Stimulated activated CD8-positive, alpha-beta memory T cell treated with anti-CD3 and anti-CD28 coated beads, Interleukin-4, amount 100 ng/mL, for 24 hours (primary cell): ENCODE measurements at places on chromosomes 2 and 18.

- no peak for DNase-seq
Measured at GRCh38 chr2:238879621-238880377, 31.9 kb downstream of the TWIST2 start.

- no peak for DNase-seq
Measured at GRCh38 chr2:162509288-162509968, 165.5 kb downstream of the GCA start.

GRCh38 chr2:82256983-82257632 lies 1952.6 kb upstream of the LRRTM1 start:
- no peak for DNase-seq

DNA sequence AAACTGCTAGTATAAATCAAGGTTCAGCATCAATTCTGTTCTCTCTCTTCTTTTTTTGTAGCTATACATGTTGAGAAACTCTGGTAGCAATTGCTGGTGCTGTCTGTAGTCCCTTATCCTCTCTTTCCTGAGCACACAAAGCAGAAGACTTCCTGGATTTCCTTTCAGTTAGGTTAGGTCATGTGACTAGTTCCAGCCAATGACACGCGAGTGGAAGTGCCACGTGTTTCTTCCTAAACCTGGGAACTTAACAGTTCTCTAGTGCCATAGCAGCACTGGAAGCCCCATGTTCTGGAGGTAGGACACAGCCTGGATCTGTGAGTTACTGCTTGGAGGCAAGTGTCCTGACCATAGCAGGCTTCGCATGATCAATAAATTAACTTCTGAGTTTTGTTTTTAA lies 125.9 kb downstream of the PLA2R1 start:
- DNase-seq = no peak

DNA sequence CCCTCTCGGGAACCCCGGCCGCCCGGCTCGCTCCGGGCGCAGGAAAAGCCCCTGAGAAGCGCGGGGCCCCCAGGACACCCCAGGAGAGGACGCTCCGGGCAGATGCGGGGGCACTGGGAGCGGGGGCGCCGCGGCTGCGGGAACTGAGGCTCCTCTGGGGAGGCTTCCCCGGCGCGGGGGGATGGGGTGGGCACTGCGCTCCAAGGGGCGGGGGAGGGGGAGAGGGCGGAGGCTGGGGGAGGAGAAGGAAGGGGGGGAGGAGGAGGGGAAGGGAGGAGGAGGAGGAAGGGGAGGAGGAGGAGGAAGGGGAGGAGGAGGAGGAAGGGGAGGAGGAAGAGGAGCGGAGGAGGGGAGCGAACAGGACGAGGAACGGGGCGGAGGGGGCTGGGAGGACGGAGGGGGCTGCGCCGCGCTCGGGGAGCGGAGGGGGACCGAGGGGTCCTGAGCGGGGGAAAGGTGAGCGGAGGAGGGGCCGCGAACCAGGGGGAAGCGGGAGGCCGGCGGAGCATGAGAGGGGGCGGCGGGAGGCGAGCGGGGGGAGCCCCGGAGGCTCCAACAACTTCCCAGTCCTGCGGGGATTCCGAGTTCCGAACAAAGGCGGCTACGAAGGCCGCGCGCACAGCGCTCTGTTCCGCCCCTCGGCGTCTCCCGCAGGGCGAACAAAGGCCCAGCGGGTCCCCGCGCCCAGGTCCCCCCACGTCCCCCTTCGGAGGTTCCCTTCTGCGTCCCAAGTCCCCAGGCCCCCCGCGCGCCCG lies 742 bp downstream of the PXDN start:
- DNase-seq = no peak

GRCh38 chr2:179513181-179513580 lies 248.5 kb upstream of the SESTD1 start:
- DNase-seq = no peak

- DNase-seq = no peak
Measured at GRCh38 chr2:201930831-201931230, 102.8 kb upstream of the FZD7 start.

- no peak for DNase-seq
Measured at GRCh38 chr2:39524061-39524460, 87.0 kb upstream of the MAP4K3 start.

GRCh38 chr2:219290381-219291171 lies 11.4 kb downstream of the DNAJB2 start:
- DNase-seq = no peak

- no peak for DNase-seq
Measured at GRCh38 chr2:29063056-29063455, 11.3 kb downstream of the PCARE start.

- DNase-seq = peak; percentile 26
Measured at GRCh38 chr18:32049393-32050171, 31.0 kb downstream of the RNF125 start.

- DNase-seq = no peak
Measured at GRCh38 chr2:98926601-98927000, 9.4 kb downstream of the CRACDL start.

- DNase-seq = no peak
Measured at GRCh38 chr18:68915061-68915460, 117.2 kb downstream of the CCDC102B start.

GRCh38 chr2:230676546-230676945 lies 36.1 kb upstream of the CAB39 start:
- no peak for DNase-seq

DNA sequence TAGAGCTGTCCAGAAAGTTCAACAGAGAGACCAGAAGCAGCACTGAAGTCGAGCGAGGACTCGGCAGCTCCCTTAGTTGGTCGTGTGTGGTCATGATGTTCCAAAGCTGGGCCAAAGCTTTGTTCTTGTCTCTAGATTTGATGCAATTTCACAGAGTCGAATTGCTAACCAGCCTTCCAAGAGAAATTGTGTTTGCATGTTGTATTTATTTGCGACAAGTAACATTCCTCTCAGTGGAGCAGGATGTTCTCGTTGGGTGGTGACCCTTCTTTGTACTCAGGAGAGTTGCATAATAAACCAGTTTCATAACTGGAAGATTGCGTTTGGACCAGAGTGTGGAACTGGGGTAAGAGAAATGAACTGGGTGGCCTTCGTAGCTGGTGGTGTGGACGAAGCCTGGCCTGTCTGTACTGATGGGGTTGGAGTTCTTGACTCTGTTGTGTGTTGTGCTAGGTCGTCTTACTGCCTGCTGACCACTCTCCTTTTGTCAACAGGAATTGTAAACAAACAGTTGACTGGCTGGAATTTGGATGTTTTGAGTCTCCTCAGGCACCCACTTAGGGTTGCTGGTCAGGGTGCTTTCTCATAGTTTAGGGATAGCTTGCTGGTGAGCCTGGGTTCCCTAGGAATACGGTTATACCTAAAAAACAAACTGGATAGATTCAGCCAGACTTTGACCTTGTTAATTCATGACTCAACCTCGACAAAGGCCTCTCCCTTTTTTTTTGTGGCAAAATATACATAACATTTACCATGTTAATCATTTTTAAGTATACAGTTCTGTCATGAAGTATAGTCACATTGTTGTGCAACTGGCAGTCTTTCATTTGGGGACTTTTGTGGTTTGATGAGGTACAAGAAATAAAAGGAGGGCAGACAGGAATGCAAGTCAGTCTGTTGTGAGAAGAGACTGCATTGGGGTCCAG lies 28.9 kb upstream of the TOGARAM2 start:
- DNase-seq = no peak

DNA sequence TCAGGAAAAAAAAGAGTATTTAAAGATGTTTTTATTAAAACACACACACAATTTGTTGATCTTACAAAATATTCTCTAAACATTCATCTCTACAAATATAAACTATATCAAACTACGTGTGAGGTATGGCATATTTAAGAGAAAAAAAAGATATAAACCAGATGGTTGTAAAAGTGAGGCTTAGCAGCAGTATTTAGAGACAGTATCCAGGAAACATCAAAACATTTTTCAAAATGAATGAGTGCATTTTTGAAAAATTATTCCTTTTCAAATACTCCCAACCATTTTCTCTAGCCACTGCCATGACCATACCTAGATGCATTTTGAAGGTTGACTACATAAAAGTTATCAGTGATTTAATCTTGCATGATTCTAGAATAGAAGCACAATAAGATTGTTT lies 38.2 kb upstream of the RAB27B start:
- DNase-seq = no peak

GRCh38 chr2:183903026-183903425 lies 695.3 kb upstream of the ZNF804A start:
- DNase-seq = no peak

DNA sequence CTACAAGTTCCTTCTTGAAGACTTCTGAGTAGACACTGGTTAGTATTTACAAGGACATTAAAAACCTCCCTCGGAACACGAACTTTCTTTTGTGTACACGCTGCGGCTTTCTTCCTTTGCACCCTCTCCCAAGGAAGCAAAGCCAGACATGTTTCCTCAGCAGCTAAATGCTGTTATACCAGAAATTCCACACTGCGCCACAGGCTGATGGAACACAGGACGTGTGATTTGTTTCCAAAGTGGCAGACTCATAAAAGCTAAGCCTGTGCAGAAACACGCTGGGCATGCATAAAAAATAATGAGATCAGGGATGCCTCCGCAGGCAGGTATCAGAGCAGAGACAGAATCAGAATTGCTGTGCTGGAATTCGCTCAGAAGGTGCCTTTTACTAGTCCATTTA lies 73.0 kb upstream of the RGPD5 start:
- no peak for DNase-seq

DNA sequence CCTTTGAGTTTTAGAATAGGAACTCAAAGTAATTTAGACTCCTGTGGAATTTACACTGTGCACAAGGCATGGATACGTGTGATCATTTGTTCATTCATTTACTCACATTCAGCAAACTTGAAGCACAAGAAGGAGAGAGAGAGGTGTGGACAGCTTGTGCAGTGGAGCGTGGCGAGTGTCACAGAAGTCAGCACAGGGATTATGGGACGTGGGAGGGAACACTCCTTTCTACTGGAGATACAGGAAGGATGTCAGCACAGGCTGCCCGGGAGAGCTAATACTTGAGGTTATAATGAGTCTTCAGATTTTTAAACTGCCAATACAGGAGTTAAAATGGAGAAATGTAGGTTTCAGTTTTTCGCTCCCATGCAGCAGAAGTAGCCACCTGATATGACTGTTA lies 7.0 kb downstream of the FAM228A start:
- DNase-seq = no peak

GRCh38 chr2:70626254-70626990 lies 72.8 kb upstream of the TGFA start:
- no peak for DNase-seq

DNA sequence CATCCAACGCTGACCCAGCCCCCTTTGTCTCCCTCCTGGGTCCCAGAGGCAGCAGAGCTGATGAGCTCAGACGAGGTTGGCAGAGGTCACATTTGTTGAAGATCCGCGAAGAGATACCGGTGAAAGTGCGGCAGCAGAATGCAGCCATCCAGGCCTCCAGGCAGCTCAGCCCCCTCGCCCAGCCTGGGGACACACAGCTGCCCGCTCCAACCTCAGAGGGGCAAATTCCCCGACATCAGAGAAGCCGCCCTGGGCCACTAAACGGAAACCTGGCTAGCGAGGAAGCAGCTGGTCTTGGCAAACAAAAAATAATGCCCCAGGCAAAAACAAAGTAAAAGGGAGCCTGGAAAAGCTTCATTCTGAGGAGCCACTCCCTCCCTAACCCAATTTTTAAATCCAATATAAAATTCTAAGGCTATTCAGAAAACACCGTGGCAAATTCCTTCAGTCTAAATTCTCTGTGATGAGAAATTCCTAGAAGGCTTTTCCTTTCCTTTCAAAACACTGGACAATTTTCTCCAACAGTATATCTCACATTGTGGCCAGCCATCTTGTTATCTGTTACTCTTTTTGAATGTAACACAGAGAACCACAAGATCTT lies 262.4 kb downstream of the SS18 start:
- DNase-seq = no peak

GRCh38 chr2:238667008-238667407 lies 180.9 kb upstream of the TWIST2 start:
- DNase-seq = no peak

DNA sequence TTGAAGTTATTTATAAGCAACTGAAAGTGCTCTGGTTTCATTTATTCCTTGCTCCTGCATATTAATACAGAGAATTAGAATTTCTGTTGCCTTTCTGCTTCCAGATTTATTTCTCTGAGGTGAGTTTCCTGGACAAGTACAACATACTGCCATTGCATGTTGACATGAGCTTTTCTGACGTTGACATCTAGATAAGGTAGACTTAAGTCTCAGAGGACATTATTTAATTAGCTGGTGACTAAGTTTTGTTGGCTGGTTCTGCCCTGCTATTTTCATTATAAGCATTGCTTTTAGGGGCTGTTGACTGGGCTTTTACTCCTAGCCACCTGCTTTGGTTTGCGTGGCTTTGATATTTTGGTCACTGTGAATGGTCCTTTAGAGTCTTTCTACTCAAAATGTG lies 282.9 kb upstream of the SPRED2 start:
- DNase-seq = no peak

DNA sequence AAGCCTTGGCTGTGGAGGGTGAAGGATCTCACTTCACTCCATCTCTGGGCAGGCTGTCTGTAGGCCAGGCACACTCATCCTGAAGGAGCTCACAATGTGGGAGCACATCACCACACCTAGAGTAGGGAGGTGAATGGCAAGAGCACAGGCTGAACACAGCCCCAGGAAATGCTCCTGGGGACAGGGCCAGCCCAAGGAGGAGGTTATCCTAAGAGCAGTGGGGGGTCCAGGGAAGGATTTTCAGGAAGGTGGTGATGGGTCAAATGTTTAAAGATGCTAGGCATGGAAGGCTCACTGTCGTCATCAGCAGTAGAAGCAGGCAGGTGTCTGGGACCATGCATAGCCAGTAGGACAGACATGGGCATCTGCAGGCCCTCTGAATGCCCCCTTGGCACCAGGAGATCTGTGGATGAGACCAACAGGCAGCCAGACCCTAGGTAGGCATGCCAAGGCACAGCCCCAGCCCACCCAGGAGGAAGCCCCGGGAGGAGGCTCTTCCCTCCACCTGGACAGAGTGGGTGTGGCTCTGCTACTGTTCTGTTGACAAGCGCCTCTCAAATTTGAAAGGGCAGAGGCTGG lies 91.7 kb upstream of the RAB6C start:
- DNase-seq = no peak

GRCh38 chr2:113183264-113183663 lies 9.5 kb downstream of the PSD4 start:
- no peak for DNase-seq

- no peak for DNase-seq
Measured at GRCh38 chr18:56214706-56215105, 423.7 kb downstream of the TXNL1 start.

DNA sequence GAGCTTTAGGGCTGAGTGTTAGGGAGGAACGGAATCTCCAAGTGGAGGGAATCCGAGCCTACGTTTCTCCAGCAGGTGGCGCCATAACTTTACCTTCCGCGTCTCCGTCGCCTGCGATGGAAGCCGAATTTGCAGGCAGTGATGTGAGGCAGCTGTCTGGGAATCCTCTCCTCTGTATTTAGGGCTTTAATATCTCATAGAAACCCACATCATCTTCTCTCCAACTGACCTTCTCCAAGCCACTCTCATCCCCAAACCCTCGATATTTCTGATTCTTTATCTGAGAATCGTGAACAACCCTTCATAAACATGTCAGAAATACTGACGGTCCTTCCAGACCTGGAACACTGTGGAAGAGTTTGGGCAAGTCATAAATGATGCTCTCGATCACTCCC lies 27.5 kb downstream of the SIX2 start:
- peak; percentile 35 for DNase-seq

GRCh38 chr2:181724662-181725061 lies 44.3 kb upstream of the NEUROD1 start:
- no peak for DNase-seq

GRCh38 chr18:25494888-25495287 lies 142.9 kb upstream of the ZNF521 start:
- DNase-seq = no peak

- DNase-seq = peak; percentile 4
Measured at GRCh38 chr2:196376984-196377877, 205.9 kb upstream of the STK17B start.
